Heart right ventricle (tissue), 16 donors: ENCODE measurements at places on chromosomes 3 and 15.

GRCh38 chr15:36596915-36597314 is 17.5 kb downstream of the CDIN1 start:
- H3K27ac ChIP-seq: peak overlapping the region; percentile 59
- H3K4me3 ChIP-seq: peak overlapping the region; percentile 26
- no peaks in the 10 kb centered on the region for H3K27me3 ChIP-seq

- no peaks in the 10 kb centered on the region for H3K27me3 ChIP-seq
- H3K4me3 ChIP-seq: no peak overlapping the region
- no peaks in the 10 kb centered on the region for H3K4me1 ChIP-seq
- DNase-seq: no peak
Observed at GRCh38 chr3:113548501-113548900, 16.1 kb downstream of the SIDT1 start.

DNA sequence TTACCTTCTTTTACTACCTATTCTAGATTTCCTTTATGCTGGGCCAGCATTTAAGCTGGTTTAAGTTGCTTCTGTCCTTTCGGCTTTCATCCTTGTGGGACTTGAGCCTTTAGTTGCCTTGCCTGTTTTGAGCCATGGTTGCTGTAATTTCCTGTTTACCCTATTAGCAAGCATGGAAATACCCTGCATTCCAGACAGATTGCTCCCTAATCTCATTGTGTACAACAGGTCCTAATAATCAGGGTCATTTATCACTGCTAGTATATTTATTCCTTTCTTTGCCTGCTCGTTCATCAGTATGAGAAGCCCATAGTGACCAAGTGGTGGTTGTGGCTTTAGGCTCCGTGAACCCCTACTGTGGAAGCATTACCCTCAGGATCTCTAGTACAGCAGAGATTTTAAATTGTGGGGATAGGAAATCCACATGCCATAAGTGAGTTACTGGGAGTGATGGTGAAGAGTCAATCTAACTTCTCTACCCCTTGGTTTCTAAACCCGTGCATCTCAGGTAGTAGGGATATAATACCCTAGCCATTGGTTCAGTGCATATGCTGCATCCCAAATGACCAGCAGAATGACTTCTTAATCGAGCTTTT is 31.9 kb downstream of the NCK1 start:
- H3K4me3 ChIP-seq: no peak overlapping the region
- H3K4me1 ChIP-seq: peaks cover 23% of the 10 kb centered on the region
- no peak for DNase-seq

- H3K4me3 ChIP-seq: no peak overlapping the region
- no peak overlapping the region for H3K27ac ChIP-seq
- H3K4me1 ChIP-seq: no peaks in the 10 kb centered on the region
- H3K36me3 ChIP-seq: no peaks in the 10 kb centered on the region
Observed at GRCh38 chr15:53786401-53786800, 26.9 kb upstream of the WDR72 start.

DNA sequence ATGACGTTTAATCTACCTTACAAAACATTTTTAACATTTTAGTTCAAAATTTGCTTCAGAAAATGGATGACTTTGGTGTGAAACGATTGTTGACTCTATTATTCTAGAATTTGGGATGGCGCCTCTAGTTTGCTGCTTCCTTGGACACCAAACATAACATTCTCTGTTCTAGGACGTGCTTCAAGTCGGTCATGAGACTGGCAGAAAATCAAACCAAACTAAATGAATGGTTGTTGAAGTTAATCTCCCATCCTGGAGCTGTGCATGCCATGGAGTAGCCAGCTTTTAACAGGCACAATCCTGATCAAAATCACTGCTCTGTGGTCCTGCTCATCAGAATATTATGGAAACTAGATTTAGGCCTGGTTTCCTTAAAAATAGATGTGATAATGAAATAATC is 9.6 kb upstream of the LRRFIP2 start:
- peaks cover 17% of the 10 kb centered on the region for H3K4me1 ChIP-seq
- DNase-seq: no peak
- no peak overlapping the region for H3K4me3 ChIP-seq
- peak overlapping the region; percentile 62 for H3K27ac ChIP-seq
- H3K36me3 ChIP-seq: peaks cover 14% of the 10 kb centered on the region

DNA sequence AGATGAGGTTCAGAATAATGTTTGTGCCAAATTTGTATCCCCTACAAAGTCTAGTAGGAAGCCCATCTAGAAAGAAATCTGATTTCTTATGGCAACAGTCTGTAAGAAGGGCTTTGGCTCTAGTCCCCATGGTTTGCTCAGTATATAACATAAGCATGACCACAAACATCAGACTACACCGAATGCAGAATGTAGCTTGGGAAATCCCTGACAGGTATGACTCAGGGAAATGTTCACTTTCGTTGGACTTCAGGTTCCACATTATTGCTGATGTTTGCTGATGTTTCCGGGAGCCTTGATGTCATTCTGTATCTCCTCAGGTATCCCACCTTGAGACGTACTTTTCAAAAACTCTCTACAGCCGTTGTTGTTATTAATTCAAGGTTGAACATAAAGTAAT is 304.4 kb upstream of the TGFBR2 start:
- no peaks in the 10 kb centered on the region for H3K4me1 ChIP-seq
- H3K27me3 ChIP-seq: no peaks in the 10 kb centered on the region
- no peak overlapping the region for H3K27ac ChIP-seq
- H3K36me3 ChIP-seq: no peaks in the 10 kb centered on the region
- H3K4me3 ChIP-seq: no peak overlapping the region
- no peak for DNase-seq

DNA sequence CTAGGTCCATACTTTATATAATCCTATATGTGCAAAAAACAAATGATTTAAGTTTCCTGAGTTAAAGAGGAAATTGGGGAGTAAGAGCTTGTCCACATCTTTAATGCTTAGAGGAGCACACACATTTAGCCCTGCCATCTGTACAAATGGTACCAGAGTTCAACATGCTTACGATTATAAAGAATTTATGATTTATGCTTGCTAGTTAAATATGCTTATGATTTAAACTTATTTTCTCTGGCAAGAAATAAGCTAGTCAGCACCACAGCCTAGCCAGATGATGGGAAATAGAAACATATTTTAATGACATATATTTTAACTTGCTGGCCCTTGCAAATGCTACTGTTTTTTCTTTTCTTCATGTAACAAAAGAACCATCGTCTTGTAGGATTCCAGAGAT is 48.3 kb downstream of the EIF4E3 start:
- DNase-seq: no peak
- no peaks in the 10 kb centered on the region for H3K36me3 ChIP-seq

DNA sequence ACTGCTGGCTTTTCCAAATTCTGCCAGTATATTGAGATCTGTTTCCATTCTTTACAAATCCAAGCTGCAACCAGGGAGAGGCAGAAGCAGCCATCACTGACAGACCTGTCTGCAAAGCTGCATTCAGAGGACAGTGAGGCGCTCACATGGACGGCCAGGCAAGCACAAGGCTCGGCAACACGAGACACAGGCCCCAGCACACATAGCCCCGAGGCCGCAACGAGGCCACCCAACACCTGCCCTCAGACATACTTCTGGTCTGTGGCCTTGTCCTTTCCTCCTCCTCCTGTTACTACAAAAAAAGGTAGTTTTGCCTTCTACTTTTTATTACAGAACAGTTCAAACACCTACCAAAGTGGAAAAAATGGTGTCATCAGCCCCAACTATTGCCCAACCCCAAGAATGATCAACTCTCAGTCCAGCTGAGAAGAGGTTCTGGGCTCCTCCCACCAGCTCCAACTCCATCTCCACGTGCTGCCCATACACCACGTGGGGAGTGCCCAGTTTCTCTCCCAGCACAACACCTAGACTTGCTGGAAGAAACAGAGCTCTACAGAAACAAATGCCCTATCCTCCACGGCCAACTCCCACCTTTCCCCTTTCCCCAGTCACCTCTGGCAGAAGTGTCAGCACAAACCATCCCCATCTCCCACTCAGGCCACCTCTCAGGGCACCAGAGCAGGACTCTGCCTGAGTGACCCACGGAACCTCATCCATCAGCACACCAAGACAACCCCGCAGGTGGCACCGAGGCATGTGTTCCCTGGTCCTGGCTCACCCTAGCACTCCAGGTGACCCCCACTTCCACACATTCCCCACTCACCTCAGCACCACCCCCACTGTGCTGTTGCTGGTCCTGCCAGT is 7.4 kb downstream of the ZXDC start:
- no peaks in the 10 kb centered on the region for H3K27me3 ChIP-seq
- peak overlapping the region; percentile 37 for H3K27ac ChIP-seq
- no peak for DNase-seq

DNA sequence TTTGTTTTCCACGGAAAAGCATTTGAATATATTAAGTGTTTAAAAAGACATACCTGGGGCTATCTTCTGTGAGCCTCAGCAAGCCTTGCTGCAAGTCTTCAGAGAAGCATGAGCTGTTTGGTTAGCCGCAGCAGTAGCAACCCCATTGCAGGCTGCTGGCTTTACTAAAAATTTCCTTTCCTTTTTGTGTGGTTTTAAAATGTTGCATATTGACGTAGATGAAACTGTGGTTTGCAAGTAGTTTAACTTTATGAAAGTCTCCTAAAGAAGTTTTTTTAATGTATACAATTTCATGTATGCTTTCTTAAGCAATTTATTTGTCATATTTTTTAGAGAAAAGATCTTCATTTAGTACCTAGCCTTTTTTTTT is at the start of gene GPR171:
TSS of gene GPR171 (minus strand) at position 166 of the 370 bp plus-strand sequence. CDS start 3,830 bp downstream, outside the sequence.
- H3K36me3 ChIP-seq: no peaks in the 10 kb centered on the region
- H3K27me3 ChIP-seq: no peaks in the 10 kb centered on the region
- H3K4me3 ChIP-seq: peak within 1 kb of the TSS; percentile 39
- no peaks in the 10 kb centered on the region for H3K4me1 ChIP-seq
- no peak for DNase-seq

- no peak overlapping the region for H3K4me3 ChIP-seq
- H3K4me1 ChIP-seq: peaks cover 21% of the 10 kb centered on the region
- no peak overlapping the region for H3K27ac ChIP-seq
- no peak for DNase-seq
- H3K27me3 ChIP-seq: no peaks in the 10 kb centered on the region
- no peaks in the 10 kb centered on the region for H3K36me3 ChIP-seq
Observed at GRCh38 chr15:100284191-100284590, 57.6 kb downstream of the ADAMTS17 start.

DNA sequence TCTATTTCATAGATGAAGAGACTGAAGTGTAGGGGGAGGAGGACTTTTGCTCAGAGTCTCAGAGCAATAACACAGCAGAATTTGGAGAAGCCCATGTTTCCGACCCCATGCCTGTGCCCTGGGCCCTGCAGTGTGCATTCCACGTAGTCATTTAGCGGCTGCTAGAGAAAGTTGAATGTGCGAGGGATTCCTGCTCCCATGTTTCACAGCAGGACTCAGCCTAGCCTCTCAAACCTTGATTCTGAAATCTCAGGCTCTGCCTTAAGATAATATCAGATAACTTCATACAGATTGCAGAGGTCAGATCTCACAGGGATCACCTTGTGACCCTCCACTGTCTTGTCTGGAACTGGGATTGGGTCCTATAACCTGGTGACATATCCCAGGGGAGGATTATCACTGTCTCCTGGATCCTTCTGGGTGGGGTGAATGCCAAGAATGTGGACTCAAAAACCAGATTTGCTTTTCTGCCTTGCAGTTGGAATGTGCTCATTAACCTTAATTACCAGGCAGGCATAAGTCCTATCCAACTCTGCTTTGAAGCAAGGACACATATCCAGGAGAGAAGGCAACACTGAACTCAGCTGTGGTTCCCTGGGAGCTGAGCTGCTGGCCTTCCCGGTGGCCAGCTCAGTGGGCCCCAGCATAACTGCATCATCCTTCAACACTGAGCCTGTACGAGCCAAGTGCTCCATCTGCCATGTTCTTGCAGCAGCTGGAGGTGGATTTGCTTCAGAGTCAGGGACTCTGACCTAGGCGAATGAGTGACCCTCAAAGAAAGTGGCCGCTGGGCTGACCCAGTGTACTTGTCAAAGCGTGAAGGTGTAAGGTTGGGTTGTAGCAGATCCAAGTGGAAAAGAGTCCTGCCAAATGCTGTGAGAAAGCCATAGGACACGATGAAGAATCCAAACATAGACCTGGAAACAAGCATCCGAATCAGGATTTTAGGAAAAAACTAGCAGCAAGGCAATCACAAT is 43.0 kb downstream of the CTXND1 start:
- no peaks in the 10 kb centered on the region for H3K4me1 ChIP-seq
- peaks cover 17% of the 10 kb centered on the region for H3K27me3 ChIP-seq
- no peak overlapping the region for H3K4me3 ChIP-seq
- no peak for DNase-seq

DNA sequence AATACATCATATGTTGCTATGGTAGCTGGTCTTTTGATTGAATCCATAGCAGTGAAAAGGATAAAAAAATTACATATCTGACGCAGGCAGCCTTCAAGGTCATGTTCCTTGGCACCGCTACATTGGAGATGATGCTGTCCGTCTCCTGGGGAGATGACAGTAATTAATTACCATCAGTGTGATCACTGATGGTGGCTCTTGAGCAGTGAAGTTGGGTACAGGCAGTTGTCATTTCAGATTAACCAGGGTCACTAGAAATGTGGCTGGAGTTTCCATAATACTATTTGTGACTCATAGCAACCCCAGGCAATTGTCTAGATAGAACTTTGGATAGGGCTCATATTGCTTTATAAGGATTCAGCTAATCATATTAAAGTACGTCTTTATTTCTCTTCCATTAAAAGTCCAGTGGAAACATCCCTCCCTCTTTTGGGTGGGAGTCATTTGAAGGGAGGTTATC is 136.3 kb downstream of the THSD4 start:
- DNase-seq: no peak
- no peaks in the 10 kb centered on the region for H3K27me3 ChIP-seq
- no peak overlapping the region for H3K4me3 ChIP-seq
- H3K27ac ChIP-seq: peak overlapping the region; percentile 71
- H3K4me1 ChIP-seq: peaks cover 38% of the 10 kb centered on the region

DNA sequence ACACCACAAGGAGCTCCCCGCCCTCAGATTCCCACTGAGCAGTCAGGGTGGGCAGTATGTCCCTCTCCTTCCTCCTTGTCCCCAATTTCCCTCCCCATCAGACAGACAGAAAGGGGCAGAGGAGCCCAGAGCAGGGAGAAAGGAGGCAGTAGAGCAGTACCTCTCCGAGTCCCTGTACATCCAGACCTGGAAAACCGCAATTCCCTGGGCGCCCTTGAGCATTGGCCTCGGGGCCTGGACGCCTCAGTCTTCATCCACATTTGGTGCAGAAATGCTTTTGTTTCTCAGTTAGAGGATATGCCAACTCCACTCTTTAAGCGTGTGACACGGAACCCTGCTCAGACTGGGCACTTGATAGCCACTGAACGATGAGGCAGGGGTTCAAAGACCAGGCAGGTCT is 5.9 kb downstream of the ISG20 start:
- H3K27me3 ChIP-seq: no peaks in the 10 kb centered on the region
- peaks cover 18% of the 10 kb centered on the region for H3K4me1 ChIP-seq
- H3K4me3 ChIP-seq: no peak overlapping the region
- no peak overlapping the region for H3K27ac ChIP-seq
- DNase-seq: no peak
- no peaks in the 10 kb centered on the region for H3K36me3 ChIP-seq

- no peak for DNase-seq
- H3K4me1 ChIP-seq: peaks cover 4% of the 10 kb centered on the region
- peak overlapping the region; percentile 15 for H3K27ac ChIP-seq
- no peak overlapping the region for H3K4me3 ChIP-seq
Observed at GRCh38 chr3:158718490-158719170, 13.6 kb downstream of the RARRES1 start.

DNA sequence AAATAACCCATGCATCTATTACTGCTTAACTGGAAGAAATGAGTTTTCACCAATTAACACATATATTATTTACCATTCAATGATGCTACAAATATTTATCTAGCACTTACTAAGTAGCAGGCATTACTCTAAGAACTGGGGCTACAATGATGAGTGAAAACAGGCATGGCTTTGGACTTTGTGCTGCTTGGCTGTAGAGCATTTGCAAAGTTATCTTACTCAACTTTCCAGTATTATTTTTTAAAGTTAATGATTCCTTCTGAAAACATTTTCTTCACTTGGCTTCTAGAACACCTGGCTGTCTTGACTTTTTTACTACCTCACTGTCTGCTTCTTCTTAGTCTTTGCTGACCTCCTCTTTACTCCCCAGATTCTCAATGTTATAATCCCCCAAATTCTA is 1.8 kb downstream of the C3orf33 start:
- H3K4me1 ChIP-seq: no peaks in the 10 kb centered on the region
- H3K27me3 ChIP-seq: no peaks in the 10 kb centered on the region
- H3K36me3 ChIP-seq: no peaks in the 10 kb centered on the region
